ENCODE measurements at places on chromosomes 5 and 9.

DNA sequence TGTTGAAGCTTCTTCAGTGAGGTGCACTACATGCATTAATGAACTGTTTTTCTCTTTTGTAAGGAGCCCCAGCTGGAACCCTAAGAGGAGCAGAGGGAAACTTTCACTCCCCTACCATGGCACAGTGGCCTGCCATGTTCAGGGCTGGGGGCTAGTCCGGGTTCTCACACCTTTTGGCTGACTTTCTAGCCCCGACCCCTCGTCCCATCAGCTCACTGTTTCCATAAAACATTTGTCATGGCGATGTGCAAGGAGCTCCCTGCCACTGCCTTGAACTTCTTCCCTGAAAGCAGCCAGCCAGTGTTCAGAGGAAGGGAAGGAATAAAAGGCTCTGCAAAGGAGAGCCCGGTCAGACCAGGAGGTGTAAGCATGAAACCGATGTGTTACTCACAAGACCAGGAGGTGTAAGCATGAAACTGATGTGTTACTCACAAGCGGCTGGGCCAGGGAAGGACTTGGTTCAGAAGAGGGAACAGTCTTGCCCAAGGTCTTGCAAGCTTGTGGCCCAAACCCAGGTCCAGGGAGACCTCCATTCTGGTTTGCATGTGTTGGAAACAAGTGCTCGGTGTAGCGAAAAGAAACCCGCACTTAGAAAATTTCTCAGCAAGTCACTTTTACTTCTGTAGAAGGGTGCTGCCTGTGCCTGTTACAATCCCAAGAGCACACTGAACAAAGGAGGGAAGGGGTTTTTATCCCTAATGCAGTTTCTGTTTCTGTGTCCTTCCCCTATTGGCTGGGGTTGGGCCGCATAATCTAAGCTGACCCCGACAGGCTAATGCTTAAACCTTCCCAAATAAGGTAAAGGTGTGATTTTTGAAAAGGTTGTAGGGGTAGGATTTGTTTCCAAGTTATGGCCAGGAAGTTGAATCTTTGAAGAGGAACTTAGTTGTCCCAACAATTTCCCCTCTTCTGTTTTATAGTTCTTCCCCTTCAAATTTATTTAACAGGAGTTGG is 3.4 kb upstream of the ABO start:
- DNase-seq = no peak

GRCh38 chr5:69084903-69085302 is 8.9 kb upstream of the SLC30A5 start:
- DNase-seq = no peak

DNA sequence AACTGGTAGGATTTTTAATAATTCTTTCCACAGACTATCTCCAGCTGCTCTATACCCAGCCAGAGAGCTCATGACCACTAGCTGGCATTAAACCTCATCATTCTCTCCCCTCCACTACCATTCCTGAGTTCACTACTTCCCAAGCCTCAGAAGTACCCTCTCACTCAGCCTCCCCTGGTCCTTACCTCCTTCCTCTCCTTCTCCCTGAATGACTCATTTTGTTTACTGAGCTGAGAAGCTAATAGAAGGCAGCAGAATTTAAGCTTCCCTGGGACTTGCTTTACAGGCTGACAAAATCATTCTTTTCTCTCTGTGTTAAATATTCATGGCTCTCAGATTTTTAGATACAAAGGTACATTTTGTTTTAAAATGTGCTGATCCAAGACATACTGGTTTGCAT is 305.4 kb downstream of the TLR4 start:
- no peak for DNase-seq

DNA sequence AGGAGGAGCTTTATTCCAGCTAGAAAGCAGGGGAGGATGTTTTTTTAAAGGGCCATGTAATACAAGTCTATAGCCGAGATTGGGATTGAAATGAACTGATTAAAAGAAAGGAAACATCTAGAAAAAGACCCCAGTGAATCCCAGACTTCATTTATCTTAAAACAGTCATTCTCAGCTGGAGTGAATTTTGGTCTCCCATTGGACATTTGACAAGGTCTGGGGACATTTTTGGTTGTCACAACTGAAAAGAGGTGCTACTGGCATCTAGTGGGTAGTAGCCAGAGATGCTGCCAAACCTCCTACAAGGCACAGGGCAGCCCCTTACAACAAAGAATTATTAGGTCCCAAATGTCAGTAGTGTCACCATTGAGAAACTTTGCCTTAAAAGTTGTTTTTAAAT is 16.3 kb upstream of the SPINK4 start:
- DNase-seq = no peak

DNA sequence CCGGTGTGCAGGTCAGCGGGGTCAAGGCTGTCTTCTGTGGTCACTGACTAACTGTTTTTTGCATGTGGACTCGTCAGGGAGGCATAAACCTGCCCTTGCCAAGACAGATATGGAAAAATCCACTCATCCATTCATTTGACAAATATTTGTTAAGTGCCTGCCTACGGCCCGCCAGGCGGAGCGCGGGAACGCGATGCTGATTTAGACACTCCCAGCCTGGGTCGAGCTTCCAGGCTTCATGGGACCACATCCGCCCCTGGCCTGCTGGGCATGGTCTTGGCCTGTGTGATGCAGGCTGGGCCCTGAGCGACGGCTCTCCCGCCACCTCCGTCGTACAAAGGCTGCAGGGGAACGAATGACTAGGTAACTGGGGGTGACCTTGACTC is 18.1 kb downstream of the MYMK start:
- no peak for DNase-seq

GRCh38 chr5:139475865-139476617 is 5.2 kb downstream of the SMIM33 start:
- no peak for DNase-seq

DNA sequence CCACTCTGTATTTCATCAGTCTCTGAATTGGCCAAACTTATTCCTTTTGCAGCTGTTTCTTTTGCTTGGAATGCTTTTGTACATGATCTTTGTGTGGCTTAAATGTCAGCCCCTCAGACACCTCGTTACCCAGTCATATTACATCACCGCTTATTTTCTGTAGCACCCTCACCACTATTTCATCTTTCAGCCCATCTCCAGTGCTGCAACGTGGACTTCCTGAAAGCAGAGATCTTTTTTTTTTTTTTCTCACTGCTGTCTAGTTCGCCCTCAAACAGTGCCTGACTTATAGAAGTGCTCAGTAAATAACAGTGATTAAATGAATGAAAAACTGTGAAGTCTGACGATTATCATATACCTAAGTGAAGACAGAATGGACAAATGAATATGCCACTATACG is 835 bp downstream of the SRA1 start:
- DNase-seq = no peak

GRCh38 chr9:82275258-82275927 is 286.8 kb downstream of the SPATA31D1 start:
- no peak for DNase-seq

GRCh38 chr9:100992632-100993031 is 35.9 kb upstream of the PLPPR1 start:
- no peak for DNase-seq

- DNase-seq = no peak
Observed at GRCh38 chr9:1052365-1053281, 2.5 kb downstream of the DMRT2 start.

- no peak for DNase-seq
Observed at GRCh38 chr9:100206899-100207298, 107.9 kb downstream of the INVS start.

GRCh38 chr9:136676920-136677686 is 10.2 kb downstream of the AGPAT2 start:
- no peak for DNase-seq

DNA sequence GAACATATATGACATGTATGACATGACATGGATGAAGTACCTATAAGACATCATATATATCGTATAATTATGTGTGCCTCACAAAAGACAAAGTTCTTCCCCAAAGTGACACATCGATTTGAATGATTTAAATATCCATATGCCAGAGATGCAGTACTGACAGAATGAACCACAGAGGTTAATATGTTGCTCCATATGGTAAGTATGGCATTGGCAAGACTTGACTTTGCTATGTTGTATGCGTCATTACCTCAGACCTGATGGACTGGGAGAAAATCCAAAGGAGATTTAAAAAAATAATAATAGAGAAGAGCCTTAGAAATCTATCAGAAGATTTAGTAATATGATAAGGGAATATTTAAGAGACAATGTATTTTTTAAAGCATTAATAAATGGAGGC is 263.2 kb downstream of the PJA2 start:
- no peak for DNase-seq

GRCh38 chr9:116162241-116162781 is 8.7 kb downstream of the PAPPA start:
- DNase-seq = no peak
